GM19239 (cell line): ENCODE measurements at places on chromosomes 13 and 19.

DNA sequence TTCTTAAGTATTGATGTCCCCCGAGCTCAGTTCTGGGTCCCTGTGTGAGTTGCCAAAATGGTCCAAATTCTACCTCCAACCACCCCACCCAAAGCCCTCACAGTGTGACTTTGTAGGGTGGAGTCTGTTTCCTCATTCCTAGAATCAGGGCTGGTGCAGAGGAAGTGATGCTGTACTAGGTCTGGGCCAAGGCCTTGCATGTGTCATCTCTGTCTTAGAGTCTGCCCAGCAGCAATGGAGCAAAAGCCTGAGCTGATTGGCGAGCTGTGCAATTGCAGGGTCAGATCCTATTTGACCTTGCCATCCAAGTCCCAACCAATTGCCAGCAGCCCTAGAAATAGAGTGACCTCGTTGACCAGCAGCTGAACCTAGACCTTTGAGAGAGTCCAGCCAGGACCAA, 97.0 kb upstream of the ANKRD10 start:
- no peak for DNase-seq

- DNase-seq, result no peak
Measured at GRCh38 chr13:46687810-46688209, 109.2 kb downstream of the ESD start.

GRCh38 chr19:14674764-14675163, at the start of gene ADGRE3:
Gene ADGRE3 (minus strand): TSS chr19:14674844. CDS start chr19:14674770, 74 bp downstream.
- no peak for DNase-seq

DNA sequence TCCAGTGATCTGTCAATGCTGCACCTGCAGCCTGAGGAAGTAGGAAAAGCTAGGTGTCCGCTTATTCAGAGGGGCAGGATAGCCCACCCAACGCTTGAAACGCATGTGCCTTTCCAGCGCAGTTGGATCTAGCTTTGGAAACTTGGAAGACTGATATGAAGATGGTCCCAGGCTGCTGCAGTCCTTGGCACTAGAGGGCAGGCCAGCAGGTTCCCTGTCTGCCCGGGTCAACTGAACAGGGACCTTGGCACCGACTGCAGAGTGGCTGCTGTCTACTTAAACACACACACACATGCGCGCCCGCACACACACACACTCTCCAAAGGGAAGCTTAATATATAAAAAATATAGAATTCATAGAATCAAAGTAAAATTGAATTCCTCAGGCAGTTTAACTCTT, 100.0 kb downstream of the TSHZ3 start:
- no peak for DNase-seq

GRCh38 chr19:3175781-3176714, 2.5 kb upstream of the S1PR4 start:
- no peak for DNase-seq

DNA sequence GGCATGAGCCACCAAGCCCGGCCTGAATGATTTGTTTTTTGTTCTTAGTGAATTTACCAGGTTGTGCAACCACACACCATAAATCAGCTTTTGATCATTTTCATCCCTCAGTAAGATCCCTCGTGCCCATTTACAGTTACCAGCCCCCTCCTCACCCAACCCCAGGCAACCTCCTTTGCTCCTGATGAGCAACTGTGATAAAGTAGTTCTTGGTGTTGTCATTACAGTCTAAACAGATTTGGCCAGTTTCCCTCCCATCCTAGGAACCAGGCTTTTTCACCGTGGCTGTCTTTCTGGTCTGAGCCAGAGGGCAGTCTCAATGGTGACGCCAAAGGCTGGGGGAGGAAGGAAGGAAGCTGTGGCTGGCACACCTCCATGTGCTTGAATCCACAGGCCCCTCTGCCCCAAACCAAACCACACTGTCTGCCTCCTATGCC, 61.2 kb upstream of the WDFY2 start:
- DNase-seq, result no peak

GRCh38 chr19:7397687-7398086, 49.0 kb downstream of the ARHGEF18 start:
- DNase-seq, result no peak

DNA sequence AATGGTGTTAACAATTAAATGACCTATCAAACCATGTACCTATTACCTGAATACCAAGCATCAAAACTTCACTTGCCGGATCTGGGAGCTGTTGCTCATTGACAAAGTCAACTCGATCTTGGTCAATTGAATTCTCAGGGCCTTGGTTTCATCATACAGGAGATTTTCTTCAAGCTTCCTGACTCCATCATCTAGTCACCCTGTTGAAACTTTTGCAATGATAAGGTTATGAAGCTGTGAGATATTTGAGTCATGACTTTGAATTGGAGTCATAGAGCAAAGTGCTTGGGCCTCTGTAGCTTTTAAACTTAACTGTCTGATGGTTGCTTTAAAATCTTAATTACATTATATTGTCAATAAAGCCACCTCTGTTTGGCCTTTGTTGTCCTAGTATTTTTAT, 260.9 kb downstream of the COG6 start:
- no peak for DNase-seq

- DNase-seq, result no peak
Measured at GRCh38 chr13:51689663-51689996, 105.4 kb downstream of the WDFY2 start.

DNA sequence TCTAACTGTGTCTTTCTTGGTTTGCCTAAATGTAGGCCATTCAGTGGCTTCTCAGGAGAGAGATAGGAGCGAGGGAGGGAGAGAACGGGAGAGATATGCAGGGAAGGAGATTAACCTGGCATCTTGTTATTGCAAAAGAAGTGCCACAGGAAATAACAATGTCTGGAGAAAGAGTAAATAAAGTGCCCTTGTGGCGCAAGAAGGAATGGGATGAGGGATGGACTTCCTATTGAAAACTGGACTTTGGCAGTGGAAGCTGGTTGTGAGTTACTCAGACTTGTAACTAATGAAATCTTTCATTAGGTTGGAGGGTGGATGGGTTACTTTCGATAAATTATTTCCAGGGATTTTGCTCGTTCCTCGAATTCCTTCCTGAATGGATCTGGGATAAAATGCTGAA, 136.1 kb downstream of the LACC1 start:
- DNase-seq, result no peak

DNA sequence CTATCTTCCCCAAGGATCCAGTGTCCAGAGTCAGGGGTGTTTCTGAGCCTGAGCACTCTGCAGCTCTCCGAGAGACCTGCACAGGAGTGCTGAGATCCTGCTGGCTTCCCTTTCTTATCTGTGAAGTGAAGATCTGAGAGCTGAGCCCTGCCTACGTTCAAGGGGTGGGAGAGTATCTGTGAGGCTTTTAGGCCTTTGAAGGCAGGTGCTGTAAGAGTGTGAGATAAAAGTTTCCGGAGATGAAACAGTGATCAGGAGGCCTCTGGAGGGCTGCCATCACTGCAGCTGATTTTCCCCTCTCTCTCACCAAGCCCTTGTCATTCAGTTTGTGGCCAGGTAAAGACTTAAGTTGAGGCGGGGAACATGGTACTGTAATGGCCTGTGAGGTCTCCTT, 83.1 kb downstream of the AKAP11 start:
- no peak for DNase-seq
